ENCODE measurements at places on chromosomes 16 and 17.

- no peaks in the 10 kb centered on the region for H3K36me3 ChIP-seq
- no peaks in the 10 kb centered on the region for H3K4me1 ChIP-seq
- H3K27ac ChIP-seq: no peak overlapping the region
- peaks cover 3% of the 10 kb centered on the region for H3K27me3 ChIP-seq
- H3K4me3 ChIP-seq: no peak overlapping the region
Observed at GRCh38 chr17:33623841-33624240, 330.7 kb upstream of the ASIC2 start.

DNA sequence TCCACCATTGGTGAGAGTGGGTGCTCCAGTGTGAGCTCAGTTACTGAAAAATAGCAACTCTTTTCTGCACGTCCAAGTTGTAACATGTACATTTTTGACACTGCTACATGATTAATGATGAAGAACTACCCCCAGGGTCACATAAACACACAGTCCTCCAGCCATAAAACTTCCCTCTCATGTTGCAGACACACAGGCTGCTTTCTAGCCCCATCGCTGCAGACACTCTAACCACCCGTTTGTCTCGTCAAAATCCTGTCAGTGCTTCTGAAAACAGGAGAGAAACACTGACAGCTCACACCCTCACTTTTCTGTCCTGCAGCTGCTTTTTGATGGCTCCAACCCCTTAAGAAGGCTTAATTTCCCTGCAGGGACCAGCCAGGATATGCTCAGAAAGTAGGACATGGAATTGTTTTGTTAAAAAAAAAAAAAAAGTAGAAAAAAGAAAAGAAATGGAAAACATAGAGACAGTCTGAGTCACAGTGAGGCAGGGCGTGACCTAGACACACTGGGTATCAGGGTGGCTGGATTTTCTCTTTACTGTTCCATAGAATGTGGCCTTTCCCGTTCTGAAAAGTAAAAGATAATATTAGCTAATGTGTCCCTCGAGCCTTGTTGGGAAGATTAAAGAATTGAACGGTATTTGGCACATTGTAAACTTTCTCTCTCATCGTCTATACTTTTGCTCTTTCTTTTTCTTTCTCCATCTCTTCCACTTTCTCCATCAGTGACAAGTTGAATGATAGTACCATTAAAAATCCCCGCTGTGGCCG is 20.7 kb upstream of the CCL5 start:
- peaks cover 5% of the 10 kb centered on the region for H3K36me3 ChIP-seq
- peak; percentile 24 for DNase-seq
- peaks cover 56% of the 10 kb centered on the region for H3K4me1 ChIP-seq

DNA sequence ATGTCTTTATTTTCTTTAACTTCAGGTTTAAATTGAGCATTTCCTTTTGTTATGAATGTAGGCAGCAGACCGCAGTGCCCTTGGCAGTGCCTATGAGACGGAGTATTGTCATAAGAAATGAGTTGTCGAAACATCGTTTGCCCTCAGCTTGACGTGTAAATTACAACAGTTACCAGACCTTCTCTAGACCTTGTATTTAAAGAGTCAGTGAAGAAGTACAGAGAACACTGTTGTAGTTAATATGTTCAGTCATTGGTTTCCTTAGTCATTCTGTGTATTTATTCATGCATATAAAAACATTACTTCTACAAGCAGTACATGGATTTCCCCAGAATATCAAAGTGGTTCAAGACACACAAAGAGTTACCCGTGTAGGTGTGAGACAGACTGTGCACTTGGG is 19.0 kb downstream of the IRF8 start:
- DNase-seq: no peak
- H3K36me3 ChIP-seq: peaks cover 72% of the 10 kb centered on the region
- peak overlapping the region; percentile 48 for H3K27ac ChIP-seq
- no peak overlapping the region for H3K4me3 ChIP-seq
- no peaks in the 10 kb centered on the region for H3K27me3 ChIP-seq

- peaks cover 1% of the 10 kb centered on the region for H3K36me3 ChIP-seq
- H3K27me3 ChIP-seq: peaks cover 2% of the 10 kb centered on the region
- peak; percentile 78 for DNase-seq
- H3K4me1 ChIP-seq: peaks cover 46% of the 10 kb centered on the region
- peak overlapping the region; percentile 77 for H3K4me3 ChIP-seq
Observed at GRCh38 chr17:7042501-7043181, 1.3 kb downstream of the SLC16A11 start.

- peak within 1 kb of the TSS; percentile 100 for H3K27ac ChIP-seq
- H3K36me3 ChIP-seq: peaks cover 76% of the 10 kb centered on the region
Observed at GRCh38 chr17:7579001-7579833, at the start of gene CD68. TSS of gene CD68 (plus strand) at chr17:7579638. CDS start at chr17:7579678, 40 bp downstream.

DNA sequence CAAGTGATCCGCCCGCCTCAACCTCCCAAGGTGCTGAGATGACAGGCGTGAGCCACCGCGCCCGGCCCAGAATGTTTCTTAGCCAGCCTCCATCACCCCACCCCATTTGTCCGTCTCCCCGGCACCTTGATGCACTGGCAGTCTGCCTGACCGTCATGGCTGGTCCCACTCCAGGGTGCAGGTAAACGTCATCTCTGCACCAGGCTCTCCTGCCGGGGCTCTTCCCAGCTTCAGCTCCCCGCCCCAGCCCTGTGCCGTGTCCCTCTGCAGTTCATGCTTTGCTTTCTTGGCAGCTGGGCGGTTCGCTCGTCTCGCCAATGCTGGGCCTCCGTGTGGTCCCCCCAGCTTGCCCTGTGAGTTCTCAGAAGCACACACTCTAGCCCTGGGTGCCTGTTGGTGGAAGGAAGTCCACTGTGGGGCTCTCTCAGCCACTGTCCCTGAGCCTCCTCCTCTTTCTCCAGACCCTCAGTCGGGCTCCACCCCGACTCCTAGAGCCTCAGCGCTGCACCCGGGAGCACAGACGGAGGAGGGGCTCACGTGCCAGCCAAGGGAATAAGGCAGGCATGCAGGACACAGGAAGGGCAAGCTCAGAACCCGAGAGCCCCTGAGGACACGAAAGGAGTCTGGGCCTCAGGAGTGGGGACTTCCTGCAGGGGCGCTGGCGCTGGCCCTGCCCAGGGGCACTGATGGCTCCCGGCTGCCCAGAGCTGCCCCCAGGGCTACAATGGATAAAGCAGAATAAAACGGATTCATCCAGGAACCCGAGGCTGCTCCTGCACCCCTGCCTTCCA is 12.0 kb downstream of the HS3ST6 start:
- H3K4me3 ChIP-seq: no peak overlapping the region
- H3K36me3 ChIP-seq: no peaks in the 10 kb centered on the region
- H3K27ac ChIP-seq: no peak overlapping the region
- H3K27me3 ChIP-seq: peaks cover 7% of the 10 kb centered on the region
- no peaks in the 10 kb centered on the region for H3K4me1 ChIP-seq

Measured in activated CD8-positive, alpha-beta T cell treated with anti-CD3 and anti-CD28 coated beads for 36 hours (primary cell).